ENCODE measurements at places on chromosomes 13 and 19.

- no peak for DNase-seq
These were observed 3.9 kb upstream of the ZNF135 start for GRCh38 chr19:58054901-58055874.

DNA sequence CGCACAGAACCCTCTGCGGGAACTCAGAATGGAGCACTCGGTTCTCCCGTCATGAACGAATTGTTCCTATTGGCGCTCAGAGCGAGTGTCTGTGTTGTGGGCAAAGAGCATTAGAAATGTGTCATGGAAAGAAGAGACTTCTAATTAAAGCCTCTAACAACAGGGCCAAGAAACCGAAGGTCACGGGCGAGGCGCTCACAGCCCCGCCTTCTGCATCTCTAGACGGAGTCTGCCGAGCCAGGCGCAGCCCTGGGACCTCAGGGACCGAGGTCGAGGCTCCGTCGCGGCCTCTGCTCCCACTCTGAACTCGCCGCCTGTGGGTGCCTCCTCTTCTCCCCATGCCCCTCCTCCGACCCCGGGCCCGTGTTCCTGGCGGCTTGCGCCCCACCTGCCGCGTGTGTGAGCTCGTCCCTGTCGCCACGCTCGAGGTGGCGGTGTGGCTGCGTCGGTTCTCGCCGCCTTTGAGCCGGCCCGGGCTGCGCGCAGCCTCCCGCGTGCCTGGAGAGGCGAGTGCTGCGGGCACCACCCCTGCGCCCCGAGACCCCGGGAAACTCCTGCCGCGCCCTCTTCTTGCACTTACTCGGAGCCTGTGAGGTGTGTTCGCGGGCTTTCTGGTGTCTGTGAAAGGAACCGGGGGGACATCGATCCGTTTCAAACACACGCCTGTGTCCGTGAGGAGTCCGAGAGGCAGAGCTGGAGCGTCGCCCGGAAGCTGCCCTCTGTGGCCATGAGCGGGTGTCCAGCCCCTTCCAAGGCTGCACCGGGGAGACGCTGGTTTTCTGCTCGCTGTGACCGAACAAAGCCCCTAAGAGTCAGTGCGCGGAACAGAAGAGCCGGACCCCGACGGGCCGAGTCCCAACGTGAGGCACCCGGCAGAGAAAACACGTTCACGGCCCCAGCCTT, 45.4 kb upstream of the SPACA7 start:
- DNase-seq, result no peak

DNA sequence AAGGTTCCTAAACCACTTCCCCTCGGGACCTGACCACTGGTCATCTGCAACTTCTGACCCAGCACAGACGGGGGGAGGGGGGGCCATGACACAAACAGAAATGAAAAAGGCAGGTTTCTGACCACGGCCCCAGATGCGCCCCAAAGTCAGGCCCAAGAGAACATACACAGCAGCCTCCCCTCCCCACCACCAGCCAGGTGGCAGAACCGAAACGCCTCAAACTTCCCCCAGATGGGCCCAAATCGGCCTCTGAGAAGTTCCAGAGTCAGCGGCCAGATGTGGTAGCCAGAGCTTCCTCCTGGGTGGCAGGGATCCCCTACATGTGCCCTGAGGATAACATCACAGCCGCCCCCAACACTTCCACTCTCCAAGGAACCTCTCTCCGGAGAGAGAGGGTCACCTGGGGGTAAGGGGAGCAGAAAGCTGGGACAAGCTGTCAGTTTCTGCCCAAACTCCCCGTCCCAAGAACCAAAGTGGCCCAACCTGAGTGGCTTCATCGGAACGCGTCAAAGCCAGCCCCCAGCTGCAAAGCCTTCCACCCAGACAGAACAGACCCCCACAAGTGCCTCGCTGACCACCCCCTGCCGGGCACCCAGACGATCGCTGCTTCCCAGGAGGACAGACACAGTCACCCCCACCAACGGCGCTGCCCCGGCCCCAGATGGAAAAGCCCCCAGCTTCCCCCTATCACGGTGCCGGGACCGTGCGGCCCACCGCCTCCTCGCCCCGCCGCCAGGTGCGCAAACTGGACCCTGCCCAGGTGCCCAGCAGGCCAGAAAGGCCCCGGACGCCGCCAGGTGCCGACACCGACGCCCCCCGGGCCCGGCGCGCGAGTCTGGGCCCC, 800 bp downstream of the ELL start:
- DNase-seq, result peak; percentile 39

DNA sequence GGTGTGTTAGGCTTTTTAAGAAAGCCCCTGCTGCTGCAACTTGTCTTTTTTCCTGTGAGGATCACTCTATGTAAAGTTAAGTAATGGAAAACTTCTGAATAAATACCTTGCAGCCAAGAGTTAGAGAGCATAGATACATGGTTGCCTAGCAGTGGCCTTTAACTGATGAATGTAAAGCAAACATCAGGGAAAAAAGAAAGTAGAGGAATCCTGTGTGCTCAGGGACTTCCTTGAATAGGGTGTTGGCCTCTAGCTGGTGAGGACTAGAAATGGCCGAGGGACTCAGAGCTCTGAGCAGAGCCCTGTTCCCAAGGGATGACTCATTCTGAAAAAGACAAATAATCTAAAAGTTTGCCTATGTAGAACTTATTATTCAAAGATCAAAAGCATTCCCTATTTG, 135.7 kb downstream of the MIPEP start:
- peak; percentile 53 for DNase-seq

- DNase-seq, result no peak
These were observed 1055.6 kb downstream of the PCDH17 start for GRCh38 chr13:58687148-58687547.

- DNase-seq, result no peak
These were observed 515.3 kb downstream of the IRS2 start for GRCh38 chr13:109271061-109271460.

DNA sequence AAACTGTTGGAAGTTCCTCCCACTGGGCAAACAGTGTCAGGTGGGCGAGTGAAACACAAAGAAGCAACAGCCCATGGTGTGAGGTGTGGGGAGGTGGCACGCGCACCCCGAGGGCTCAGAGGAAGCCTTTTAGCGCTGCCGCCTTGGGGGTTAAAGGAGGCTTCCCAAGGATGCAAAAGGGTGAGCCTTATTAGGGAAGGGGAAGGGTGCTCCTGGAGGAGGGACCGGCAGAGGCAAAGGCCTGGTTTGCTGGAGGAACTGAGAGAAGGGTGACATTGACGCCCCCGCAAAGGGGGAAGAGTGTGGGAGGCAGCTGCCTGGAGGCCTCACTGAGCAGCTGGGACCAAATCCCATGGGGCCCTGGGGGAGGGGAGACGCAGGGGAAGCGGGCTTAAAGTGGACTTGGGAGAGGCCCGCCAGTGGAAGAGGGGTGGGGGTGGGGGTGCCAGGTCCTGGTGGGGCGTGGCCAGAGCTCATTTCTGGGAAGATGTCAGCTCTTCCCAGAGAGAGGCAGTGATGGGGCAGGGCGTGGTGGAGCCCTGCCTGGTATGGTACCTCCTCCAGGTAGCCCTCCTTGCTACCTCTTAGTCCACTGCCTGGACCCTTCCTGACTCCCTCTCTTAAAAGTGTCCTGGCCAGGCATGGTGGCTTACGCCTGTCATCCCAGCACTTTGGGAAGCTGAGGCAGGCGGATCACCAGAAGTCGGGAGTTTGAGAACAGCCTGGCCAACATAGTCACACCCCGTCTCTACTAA, 12.0 kb upstream of the FCHO1 start:
- DNase-seq, result no peak

All from trophoblast cell (in vitro differentiated cells and primary cell).